ENCODE measurements at places on chromosomes 1 and 21. TPM values are rescaled to one million over a fixed set of nuclear protein-coding genes. Genes with fewer than 3 reads are reported as not detected.

DNA sequence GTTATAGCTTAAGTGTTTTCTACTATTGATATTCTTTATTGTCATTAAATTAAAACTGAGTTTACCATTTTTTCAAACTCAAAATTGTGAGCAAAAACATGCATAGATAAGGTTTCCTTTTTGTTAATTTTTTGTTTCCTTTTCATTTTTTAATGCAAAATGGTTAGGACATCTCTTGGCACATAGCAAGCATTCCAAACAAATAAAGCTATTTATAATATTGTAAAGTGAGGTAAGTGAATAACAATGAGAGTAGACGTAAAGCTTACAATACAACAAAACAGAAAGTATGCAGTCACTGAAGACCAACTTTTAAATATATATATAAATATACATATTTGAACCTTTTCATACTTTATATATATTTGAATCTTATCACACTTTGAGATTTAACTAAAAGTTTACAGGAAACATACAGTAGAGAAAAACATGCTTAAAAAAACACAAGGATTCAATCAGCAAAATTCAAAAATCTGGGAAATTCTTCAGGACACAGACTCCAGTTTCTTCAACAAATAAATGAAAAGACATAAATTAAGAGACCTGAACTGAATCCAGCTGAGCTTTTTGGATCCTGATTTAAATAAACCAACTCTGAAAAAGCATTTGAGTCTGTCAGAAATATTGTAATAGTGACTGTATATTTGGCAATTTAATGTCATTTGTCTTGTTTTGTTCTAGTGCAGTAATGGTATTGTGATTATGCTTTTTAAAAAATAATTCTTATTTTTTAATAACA, 67.5 kb upstream of the SAMSN1 start:
- no peak overlapping the region for H3K4me3 ChIP-seq
- H3K27ac ChIP-seq: no peak overlapping the region
- no peaks in the 10 kb centered on the region for H3K27me3 ChIP-seq
- no peak for DNase-seq
- H3K4me1 ChIP-seq: no peaks in the 10 kb centered on the region

GRCh38 chr1:26359981-26360806, 6.3 kb upstream of the CRYBG2 start:
- H3K4me3 ChIP-seq: peak overlapping the region; percentile 68
- no peak overlapping the region for H3K27ac ChIP-seq
- DNase-seq: peak; percentile 39
- H3K36me3 ChIP-seq: no peaks in the 10 kb centered on the region
- H3K4me1 ChIP-seq: peaks cover 44% of the 10 kb centered on the region

DNA sequence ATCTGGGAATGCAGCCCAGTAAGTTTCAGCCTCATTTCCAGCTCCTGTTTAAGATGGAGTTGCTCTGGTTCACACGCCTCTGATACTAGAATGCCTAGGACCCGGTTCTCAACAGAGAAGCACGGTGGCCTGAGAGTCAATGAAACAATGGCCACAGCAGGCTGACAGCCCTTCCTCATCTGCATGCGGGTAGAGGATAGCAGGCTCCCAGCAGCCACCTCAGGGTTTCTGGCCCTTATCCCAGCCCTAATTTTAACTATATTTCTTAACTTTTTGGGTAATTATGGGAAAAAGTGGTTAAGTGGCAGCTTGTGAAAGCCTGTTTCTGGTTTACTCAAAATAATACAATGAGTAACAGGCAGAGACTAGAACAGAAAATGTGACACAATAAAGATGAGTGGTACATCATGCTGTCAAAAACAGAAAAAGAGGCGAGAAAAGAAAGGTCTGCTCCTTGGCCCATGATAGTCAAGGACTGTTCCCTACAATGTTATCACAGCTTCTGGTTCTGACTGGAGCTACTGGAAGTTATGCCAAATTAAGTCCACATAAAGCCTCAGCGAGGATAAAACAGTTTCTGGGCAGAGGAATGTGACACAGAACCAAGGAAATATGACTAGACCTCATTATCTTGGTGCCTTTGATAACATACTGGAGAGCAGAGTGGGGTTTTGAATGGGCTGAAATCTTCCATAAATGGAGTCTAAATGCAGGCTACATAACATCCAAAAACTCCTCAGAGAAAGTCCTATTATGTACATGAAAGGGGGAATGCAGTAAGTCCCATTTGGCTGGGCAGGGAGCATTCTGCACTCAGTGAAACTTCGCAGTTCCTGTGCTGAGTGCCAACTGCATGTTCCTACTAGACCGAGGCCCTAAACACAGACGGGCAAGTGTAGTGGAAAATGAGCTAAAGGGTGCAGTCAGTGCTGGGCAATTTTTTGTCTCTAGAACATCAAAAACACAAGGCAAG, 92.1 kb downstream of the NIBAN1 start:
- DNase-seq: no peak
- no peaks in the 10 kb centered on the region for H3K36me3 ChIP-seq
- no peak overlapping the region for H3K27ac ChIP-seq
- no peak overlapping the region for H3K4me3 ChIP-seq
- no peaks in the 10 kb centered on the region for H3K27me3 ChIP-seq

DNA sequence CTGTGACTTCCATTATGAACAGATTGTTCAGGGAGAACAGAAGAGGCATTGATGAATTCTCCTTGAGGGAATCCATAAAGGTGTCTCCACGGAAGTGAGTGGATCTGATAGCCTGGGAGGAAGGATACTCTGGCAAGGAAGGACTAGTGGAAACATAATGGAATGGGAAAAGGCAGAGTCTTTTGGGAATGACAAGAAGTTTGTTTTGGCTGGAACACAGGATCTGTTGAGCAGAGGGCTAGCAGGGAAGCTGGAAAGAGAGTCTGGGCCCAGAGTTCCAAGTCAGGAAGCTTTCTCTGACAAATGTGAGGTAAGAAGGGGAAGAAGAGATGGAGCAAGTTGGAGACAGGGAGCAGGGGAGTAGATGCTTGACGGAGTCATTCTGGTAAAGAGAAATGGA, 8.1 kb downstream of the ADAMTS5 start:
- H3K27ac ChIP-seq: no peak overlapping the region
- H3K4me3 ChIP-seq: no peak overlapping the region
- H3K27me3 ChIP-seq: peaks cover 15% of the 10 kb centered on the region
- DNase-seq: no peak
- H3K4me1 ChIP-seq: no peaks in the 10 kb centered on the region

DNA sequence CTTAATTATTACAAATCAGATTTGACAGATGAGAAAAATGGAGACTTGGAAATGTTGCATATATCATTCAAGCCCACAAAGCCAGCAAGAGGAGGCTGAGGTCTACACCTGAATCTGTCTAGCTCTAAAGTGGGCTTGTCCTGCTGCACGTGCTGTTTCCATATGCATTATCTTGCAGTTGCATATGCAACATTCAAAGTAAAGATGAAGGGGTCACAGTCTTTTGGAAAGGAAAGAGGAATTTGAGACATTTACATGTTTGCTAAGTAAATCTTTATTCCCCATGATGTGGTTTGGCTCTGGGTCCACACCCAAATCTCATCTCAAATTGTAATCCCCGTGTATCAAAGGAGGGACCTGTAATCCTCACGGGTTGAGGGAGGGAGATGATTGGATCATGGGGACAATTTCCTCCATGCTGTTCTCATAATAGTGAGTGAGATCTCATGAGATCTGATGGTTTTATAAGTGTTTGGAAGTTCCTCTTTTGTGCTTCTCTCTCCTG, 98.3 kb downstream of the BACH1 start:
- no peak for DNase-seq
- H3K4me1 ChIP-seq: peaks cover 2% of the 10 kb centered on the region
- no peak overlapping the region for H3K27ac ChIP-seq
- no peak overlapping the region for H3K4me3 ChIP-seq
- peaks cover 44% of the 10 kb centered on the region for H3K36me3 ChIP-seq

GRCh38 chr1:33176362-33176850, 5.4 kb downstream of the TRIM62 start:
- no peaks in the 10 kb centered on the region for H3K36me3 ChIP-seq
- H3K4me3 ChIP-seq: no peak overlapping the region
- no peaks in the 10 kb centered on the region for H3K27me3 ChIP-seq
- H3K4me1 ChIP-seq: peaks cover 19% of the 10 kb centered on the region

DNA sequence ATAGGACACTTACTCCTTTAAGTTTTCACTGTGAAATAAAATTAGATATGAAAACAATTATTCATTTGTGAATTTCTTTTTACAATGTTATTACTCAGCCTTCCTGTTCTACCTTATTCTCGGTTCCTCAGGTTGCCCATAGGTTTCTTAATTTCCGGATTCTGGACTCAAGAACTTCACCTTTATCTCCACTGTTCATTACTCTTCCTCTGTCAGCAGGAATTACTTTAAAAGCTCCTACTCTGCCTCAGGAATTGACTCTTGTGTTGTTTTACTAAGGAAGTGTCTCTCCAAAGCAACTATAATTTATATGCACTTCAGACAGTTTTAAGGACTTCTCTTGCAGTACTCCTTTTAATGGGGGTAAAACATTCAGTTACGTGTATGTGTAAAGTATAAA, 123.8 kb downstream of the OSBPL9 start:
- no peak for DNase-seq
- no peak overlapping the region for H3K27ac ChIP-seq
- no peaks in the 10 kb centered on the region for H3K4me1 ChIP-seq
- no peaks in the 10 kb centered on the region for H3K27me3 ChIP-seq

GRCh38 chr1:247180581-247180980, 8.8 kb upstream of the ZNF124 start:
- H3K4me3 ChIP-seq: no peak overlapping the region
- H3K27me3 ChIP-seq: no peaks in the 10 kb centered on the region
- H3K4me1 ChIP-seq: no peaks in the 10 kb centered on the region

- H3K4me1 ChIP-seq: peaks cover 16% of the 10 kb centered on the region
- peak; percentile 12 for DNase-seq
These were observed 160.3 kb downstream of the ETS2 start for GRCh38 chr21:38965910-38966504.

GRCh38 chr21:38945545-38946245, 140.0 kb downstream of the ETS2 start:
- no peak overlapping the region for H3K27ac ChIP-seq
- peaks cover 9% of the 10 kb centered on the region for H3K27me3 ChIP-seq
- peaks cover 17% of the 10 kb centered on the region for H3K4me1 ChIP-seq
- no peak overlapping the region for H3K4me3 ChIP-seq
- H3K36me3 ChIP-seq: no peaks in the 10 kb centered on the region

DNA sequence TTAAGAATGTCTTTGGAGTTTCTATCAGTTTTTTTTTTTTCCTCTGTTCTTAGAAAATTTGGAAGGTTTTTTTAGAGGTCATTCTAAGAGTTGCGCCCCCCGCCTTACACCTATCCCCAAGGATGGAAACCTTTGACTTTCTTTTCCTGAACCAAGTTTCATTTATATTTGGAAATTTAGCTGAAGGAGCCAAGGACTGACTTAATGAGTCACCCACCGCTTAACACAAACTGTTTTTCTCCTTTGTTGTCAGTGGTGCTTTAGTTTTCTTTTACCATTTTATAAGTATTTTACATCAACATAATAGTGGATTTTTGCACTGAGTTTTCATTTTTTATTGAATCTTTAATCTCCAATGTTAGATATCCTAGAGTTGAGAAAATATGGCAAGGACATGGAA, 25.3 kb downstream of the USP25 start:
- H3K27ac ChIP-seq: no peak overlapping the region
- H3K27me3 ChIP-seq: no peaks in the 10 kb centered on the region
- peaks cover 25% of the 10 kb centered on the region for H3K36me3 ChIP-seq
- DNase-seq: no peak
- peaks cover 23% of the 10 kb centered on the region for H3K4me1 ChIP-seq

FAM72C gene
- 7.1 TPM for total RNA-seq

DDAH1 gene
- 26.1 TPM for total RNA-seq

TMEM222 gene
- total RNA-seq: 46.7 TPM

PTP4A2 gene
- 189 TPM for total RNA-seq

SMIM1 gene
- total RNA-seq: 4.7 TPM

LCE1F gene
- not detected for total RNA-seq

B4GALT3 gene
- 53.2 TPM for total RNA-seq

SPRR4 gene
- total RNA-seq: not detected

RXRG gene
- total RNA-seq: 6.8 TPM

All from neural crest cell (in vitro differentiated cells).